Esophagus mucosa (tissue), 1 donor: ENCODE measurements at places on chromosomes 12 and 14.

DNA sequence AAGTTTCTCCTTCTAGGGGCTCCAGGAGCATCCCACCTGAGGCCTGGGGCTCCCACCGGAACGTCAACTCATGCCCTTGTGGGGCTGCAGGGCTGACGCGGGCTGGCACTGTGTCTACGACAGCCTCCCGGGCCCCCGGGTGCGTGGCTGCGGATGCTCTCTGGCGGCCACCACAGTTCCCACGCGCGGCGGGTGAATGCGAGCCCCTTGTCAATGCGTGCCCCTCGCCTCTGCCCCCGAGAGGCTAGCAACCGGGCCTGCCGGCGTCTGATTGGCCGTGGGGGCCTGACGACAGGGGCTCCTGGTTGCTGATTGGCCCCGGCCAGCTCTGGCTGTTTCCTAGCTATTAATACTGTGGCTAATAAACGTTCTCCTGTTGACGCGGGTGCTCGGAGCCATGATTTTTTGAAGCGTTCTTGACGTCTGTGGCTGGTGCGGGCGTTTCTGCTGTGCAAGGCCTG is 1.8 kb upstream of the MEG3 start:
- ATAC-seq = no peak

DNA sequence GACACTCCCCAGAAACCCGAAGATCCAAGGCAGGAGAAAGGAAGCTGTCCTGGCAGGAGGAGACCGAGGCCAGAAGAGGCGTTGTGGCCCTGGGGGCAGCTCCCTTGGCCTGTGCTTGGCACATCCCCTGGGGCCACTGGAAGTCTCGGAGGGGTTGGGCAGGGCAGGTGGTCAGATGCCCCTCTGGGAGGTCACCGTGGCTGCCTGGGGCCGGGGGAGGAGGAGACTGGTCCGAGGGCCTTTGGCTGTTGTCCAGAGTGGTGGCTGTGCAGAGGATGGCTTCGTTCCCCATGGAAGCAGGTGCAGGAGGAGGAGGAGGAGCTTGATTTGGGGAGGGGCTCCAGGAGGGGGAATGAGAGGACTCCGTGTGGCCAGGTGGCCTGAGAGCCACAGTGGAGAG is 3.3 kb upstream of the NUDT14 start:
- ATAC-seq = no peak

- ATAC-seq = no peak
These were observed 46.2 kb downstream of the AACS start for GRCh38 chr12:125111403-125111802.

DNA sequence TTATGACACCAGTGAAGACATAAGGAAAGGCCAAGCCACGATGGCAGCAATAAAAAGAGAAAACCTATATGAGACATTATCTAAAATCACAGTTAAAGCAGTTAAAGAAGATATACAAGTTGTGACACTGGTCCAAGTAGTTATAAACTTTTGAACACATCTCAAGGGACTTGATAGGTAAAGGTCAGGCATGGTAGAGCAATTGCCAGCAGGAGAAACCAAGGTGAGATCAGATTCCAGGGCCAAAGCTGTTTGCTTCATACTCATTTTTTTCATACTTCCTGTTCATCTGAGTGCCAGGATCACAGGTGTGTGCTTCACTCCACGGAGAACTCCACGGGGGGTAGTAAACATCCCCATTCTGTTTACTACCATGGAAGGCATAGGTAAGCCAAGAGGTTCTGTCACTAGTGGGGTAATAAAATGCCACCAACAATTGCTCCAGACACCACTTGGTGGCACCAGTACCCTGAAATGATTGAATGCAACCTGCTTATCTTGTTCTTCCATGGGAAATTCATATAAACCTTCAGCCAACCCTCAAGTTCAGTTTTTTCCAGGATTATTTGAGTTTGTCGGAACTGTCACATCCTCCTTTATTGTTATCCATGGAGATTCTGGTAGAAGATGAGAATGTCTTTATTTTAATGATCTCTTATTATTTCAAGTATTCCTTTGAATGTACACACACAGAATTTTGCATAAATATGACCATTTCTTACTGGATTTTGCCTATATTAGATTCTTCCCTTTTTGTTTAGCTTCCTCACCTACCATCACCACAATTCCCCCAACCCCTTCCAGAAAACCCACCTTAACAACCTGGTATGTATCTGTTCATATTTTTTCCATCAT is 59.2 kb upstream of the TSPAN8 start:
- peak; percentile 62 for ATAC-seq

- ATAC-seq = peak; percentile 32
These were observed 57.9 kb downstream of the NAV3 start for GRCh38 chr12:77888611-77889010.

- ATAC-seq = no peak
These were observed 32.2 kb downstream of the GPR19 start for GRCh38 chr12:12663644-12664294.

DNA sequence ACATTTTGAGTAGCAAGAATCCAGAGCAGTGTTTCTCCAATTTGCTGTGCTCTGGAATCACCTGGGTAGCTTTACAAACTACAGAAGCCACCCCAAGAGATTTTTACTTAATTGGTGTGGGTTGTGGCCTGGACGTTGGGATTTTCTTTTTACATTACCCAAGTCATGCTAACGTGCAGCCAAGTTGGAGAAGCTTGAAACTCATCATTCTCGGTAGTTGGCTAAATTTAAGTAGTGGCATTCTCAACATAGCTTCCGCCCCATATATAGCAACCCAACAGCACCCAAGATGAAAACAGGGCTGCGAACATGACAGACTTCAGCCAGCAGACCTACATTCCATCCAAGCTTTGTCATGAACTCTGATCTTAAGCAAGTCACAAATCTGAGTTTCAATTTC is 25.0 kb downstream of the DAD1 start:
- peak; percentile 58 for ATAC-seq

DNA sequence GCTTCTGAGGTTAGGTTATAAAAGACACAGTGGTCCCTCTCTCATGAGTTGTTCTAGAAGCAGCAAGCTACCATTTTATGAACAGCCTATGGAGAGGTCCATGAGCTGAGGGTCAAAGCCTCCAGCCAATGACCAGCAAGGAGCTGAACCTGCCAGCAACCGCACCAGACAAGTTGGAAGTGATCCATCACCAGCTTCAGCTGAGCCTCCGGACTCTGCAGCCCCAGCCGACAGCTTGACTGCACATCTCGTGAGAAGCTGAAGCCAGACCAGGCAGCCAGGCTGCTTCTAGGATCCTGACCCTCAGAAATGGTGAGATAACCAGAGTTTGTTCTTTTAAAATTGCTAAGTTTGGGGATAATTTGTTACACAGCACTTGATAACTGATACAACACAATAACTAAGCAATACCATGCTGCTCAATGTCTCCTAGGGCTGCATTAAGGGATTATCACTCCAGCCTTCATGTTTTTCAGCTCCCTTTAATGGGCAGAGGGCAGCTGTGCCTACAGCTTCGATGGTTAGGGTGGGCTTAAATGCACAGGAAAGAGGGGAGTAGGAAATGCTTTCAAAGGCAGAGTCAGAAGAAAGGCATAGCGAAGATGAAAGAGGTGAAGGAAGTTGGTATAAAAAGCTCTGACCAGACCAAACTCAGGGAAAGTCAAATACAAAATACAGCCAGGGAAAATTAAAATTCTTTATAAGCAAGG is 149.5 kb downstream of the RIMBP2 start:
- ATAC-seq = no peak

DNA sequence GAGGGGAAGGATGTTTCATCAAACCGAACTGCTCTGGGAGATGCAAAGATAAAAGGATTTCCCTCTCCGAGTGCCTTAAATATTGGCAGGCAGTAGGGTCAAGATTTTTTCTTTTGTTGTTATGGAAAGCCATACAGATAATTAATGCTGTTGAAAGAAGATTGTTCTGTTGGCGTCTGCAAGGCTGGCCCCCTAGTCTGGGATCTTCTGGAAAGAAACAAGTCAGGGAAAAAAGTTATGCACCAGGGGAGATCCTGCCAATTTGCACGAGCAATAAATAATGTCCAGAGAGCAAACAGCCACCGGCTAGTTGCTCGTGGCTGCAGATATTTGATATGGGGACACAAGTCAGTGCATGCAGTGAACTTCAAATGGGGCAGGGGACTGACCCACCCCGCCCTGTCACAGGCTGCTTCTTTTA is 202.1 kb upstream of the MYL2 start:
- ATAC-seq = no peak

DNA sequence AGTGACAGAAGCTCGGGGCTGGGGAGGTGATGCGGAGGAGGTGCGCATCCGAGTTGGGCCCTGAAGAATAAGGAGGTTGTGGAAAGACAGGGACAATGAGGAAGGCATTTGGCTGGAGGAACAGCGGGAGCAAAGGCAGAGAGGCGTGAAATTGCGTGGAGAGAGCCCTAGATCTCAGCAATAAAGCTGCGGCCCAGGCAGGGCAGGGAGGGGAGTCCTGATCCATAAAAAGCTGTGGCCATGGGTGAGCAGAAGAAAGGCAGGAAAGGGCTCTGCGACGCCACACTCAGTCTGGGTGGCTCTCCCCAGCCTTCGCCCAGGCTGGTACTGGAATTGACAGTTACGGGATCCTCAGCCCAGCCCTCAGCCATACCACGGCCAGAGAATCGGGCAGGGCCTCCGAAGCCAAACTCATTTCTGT is 2.2 kb downstream of the FIGNL2 start:
- ATAC-seq = no peak

DNA sequence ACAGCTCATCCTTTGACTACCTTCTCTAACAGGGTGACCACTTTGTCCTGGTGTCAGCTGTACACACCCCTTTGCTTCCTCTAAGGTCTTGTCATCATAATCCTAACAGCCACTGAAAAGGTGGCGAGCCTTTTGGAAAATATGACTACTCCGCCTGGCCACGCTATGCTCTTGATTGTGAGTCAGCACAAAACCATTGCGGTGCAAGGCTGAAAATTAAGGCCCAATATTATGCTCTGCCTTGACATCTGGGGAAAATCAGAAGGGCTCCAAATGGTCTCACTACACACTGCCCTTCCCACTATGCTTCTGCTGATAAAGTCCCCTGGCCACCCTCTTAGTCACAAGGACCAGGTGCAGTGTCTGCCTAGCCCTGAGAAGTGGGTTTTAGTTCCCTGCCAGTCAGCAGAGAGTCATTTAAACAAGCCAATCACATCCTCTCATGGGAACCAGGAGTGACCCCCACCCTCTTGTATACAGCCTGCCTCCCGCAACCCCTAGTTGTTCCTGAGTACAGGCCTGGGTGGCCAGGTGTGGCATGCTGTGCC is 34.3 kb downstream of the FGD6 start:
- ATAC-seq = peak; percentile 87

DNA sequence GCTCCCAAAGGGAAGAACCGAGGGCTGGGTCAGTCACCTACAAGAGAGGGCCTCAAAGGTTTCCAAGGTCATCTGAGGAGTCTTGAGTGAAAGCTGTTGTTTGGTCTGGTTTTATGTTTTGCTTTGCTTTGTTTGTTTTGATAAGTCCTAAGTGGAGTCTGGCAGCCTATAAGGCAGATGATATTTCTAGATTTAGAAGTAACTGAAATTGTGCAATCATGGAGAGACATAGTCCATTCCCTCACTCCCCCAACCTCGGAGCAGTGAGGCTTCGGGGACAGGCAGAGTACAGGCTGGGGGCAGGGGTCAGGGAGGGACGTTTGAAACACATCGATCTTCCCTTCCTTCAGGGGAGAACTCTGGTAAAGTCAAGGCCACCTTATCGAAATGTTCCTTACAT is 42.3 kb downstream of the TTC9 start:
- no peak for ATAC-seq

GRCh38 chr14:64775081-64775777 is 71.0 kb downstream of the PLEKHG3 start:
- no peak for ATAC-seq

GRCh38 chr12:53643232-53643979 is 17.2 kb upstream of the ATF7 start:
- no peak for ATAC-seq

DNA sequence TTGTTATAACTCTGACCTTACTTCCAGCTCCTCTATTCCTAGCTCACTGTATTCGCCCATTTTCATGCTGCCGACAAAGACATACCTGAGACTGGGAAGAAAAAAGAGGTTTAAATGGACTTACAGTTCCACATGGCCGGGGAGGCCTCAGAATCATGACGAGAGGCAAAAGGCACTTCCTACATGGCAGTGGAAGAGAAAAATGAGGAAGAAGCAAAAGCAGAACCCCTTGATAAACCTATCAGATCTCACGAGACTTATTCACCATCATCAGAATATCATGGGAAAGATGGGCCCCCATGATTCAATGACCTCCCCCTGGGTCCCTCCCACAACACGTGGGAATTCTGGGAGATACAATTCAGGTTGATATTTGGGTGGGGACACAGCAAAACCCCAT is 14.5 kb upstream of the PHC1 start:
- no peak for ATAC-seq

DNA sequence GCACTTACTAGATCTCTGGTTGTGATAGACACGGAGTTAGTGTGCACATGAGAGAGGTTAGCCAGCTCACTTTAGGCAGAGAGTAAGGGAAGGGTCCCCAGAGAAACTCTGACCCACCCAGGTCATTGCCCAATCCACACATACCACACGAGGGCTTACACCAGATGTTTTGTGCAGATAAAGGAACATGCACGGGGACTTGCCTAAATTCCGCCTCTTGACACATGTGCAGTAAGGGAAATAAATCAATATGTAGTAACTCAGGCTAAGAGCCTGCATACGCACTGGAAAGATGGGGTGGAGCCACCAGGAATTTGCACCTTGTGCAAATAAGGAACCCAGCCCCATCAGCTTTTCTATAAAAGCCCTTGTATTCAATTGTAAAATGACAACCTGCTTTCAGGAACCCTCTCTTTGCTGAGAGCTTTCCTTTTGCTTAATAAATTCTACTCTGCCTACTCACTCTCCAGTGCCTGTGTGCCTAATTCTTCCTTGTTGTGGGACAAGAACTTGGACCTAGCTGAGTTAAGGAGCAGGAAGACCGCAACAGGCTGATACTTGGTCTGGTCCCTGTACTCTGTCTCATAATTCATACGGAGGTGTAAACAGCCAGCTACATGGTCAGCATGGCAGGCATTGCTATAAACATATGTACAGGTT is 120.2 kb downstream of the EMP1 start:
- no peak for ATAC-seq

GRCh38 chr14:27181333-27181732 is 583.5 kb upstream of the NOVA1 start:
- no peak for ATAC-seq

DNA sequence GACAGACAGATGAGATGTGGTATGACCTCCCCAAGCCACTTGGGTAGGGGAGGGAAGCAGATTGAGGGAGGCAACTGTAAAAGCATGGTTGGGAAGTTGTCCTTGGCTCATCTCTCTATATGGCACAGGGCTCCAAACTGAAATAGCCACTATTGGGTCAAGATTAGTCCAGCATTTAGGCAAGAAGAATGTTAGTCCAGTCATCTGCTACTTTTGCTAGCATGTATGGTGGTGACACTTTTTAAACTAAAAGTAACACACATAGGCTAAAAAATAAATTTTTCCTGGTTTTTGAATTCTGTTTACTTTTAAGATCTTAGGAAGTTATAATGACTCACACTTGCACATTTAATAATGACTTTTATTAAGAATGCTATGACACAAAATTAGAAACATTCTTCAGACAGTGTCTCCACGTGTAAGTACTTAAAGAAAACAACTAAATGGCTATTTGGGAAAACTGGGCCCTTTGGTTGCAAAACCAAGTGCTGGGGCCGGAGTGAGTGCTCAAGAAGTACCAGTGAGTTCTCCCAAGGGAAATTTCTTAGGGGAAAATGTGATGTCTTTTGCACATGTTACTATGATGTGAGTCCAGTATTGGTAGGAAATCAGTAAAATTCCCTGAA is 179.1 kb upstream of the HIF1A start:
- ATAC-seq = no peak

- ATAC-seq = no peak
These were observed 113.0 kb downstream of the TMEM30B start for GRCh38 chr14:61168141-61168540.
